ENCODE measurements at places on chromosomes 5 and 9.

- no peak for DNase-seq
Observed at GRCh38 chr5:108686676-108687075, 61.0 kb upstream of the FER start.

- DNase-seq = no peak
Observed at GRCh38 chr5:119393746-119394145, 37.9 kb downstream of the TNFAIP8 start.

GRCh38 chr5:32159328-32160072 lies 14.6 kb downstream of the GOLPH3 start:
- no peak for DNase-seq

GRCh38 chr5:55966284-55966683 lies 28.5 kb downstream of the IL6ST start:
- DNase-seq = no peak

GRCh38 chr9:30329431-30329830 lies 2055.0 kb upstream of the ACO1 start:
- DNase-seq = no peak

- DNase-seq = no peak
Observed at GRCh38 chr5:72021651-72022357, 85.5 kb upstream of the MAP1B start.

DNA sequence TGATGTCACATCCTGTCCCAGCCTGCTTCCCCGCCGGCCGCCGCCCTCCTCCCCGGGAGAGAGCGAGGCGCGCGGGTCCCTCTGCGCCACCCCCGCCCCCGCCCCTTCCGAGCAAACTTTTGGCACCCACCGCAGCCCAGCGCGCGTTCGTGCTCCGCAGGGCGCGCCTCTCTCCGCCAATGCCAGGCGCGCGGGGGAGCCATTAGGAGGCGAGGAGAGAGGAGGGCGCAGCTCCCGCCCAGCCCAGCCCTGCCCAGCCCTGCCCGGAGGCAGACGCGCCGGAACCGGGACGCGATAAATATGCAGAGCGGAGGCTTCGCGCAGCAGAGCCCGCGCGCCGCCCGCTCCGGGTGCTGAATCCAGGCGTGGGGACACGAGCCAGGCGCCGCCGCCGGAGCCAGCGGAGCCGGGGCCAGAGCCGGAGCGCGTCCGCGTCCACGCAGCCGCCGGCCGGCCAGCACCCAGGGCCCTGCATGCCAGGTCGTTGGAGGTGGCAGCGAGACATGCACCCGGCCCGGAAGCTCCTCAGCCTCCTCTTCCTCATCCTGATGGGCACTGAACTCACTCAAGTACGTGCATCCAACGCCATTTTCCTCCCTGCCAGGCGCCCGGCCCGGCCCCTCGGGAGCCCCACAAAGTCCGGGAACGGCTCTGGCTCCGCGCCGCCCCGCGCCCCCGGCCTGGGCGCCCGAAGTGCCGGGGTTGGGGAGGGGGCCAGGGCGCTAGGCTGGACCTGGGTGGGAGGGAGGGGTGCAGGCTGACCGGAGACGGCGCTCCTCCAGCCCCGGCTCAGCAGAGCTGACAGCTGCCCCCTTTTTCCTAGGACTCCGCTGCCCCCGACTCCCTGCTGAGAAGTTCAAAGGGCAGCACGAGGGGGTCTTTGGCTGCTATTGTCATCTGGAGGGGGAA lies 12.0 kb upstream of the OLFM1 start:
- no peak for DNase-seq

DNA sequence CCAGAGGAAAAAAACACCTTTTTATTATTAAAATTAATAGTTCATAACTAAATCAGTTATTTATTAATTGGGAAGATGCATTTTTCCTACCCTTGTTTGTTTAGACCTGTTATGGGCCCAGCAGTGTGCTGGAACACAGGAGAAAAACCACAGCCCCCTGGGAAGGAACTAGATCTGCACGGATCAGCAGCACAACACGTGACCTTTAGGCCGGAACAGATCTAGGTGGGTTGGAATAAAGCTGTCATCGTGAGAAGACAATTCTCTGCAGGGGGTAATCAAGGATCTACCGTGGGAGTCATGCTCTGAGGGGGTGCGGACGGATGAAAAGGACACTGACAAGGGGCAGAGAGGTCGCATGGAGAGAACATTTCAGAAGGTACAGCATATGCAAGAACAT lies 95.8 kb upstream of the SPATA31C2 start:
- no peak for DNase-seq

- no peak for DNase-seq
Observed at GRCh38 chr5:68356623-68357022, 141.1 kb downstream of the PIK3R1 start.

- DNase-seq = no peak
Observed at GRCh38 chr5:31823472-31823871, 184.5 kb downstream of the PDZD2 start.

- no peak for DNase-seq
Observed at GRCh38 chr9:98521141-98521540, 187.6 kb downstream of the GABBR2 start.

DNA sequence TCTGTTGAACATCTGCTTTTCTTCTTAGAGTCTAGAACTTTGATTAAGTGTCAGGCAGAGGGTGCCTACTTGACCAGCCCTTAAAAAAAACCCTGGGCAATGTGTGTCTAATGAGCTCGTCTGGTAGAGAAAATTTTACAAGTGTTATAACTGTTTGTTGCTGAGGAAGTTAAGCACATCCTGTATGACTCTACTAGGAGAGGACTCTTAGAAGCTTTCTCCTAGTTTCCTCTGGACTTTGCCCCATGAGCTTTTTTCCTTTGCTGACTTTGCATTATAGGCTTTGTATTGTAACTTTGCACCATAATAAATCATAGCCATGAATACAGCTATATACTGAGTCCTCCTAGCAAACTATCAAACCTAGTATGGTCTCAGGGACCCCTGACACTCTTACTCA lies 39.4 kb downstream of the GNG10 start:
- DNase-seq = no peak

GRCh38 chr5:131679911-131680310 lies 44.9 kb upstream of the RAPGEF6 start:
- DNase-seq = no peak

DNA sequence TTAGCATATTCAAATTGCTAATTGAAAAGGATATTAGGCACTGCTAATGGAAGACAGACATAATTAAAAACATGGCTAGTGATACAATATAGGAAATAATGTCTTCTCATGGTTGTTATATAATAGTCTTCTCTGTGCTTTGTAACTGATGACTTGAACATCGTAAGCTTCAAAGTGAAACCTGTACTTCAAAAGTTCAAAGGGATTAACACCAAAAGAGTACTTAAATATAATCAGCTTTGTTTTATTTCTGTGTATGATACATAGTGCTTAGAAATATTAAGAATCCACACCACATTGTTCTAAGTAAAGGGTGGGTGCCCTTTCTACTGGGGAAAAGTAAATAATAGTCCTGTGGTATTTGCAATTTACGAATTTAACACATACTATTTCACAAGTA lies 75.4 kb upstream of the ITGA1 start:
- no peak for DNase-seq

DNA sequence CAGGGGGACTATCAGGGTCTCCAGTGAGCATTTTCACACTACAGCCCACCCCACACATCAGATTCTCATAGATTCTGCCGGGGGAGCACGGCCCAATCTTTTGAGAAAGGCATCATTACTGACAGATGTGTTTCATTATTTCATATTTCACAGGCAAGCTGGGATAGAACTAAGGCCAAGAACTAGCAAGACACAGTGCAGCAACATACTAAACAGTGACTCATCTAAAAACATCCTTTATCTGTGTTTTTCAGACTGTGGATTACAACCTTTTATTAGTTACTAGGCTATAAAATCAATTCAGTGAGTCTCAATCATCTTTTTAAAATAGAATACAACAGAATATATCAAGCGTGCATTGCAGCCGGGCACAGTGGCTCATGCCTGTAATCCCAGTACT lies 59.8 kb downstream of the CPLANE1 start:
- no peak for DNase-seq

DNA sequence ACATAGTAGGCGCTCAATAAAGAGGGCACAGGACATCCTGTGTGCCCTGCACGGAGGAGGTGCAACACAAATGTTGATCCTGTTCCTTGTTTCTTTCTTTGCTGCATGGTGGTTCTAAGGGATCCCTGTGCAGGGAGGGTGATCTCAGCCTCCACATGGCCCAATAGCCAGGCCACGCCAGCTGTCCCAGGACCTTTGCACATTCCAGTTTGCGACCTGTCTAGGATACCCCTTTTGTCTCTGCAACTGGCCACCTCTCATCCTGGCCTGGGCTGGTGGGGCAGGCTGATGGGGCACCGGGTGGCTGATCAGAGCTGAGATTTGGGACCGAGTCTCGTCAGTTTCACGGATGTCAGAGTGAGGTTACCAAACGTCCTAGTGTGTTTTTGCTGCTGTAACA lies 79.5 kb downstream of the CFAP77 start:
- DNase-seq = no peak

DNA sequence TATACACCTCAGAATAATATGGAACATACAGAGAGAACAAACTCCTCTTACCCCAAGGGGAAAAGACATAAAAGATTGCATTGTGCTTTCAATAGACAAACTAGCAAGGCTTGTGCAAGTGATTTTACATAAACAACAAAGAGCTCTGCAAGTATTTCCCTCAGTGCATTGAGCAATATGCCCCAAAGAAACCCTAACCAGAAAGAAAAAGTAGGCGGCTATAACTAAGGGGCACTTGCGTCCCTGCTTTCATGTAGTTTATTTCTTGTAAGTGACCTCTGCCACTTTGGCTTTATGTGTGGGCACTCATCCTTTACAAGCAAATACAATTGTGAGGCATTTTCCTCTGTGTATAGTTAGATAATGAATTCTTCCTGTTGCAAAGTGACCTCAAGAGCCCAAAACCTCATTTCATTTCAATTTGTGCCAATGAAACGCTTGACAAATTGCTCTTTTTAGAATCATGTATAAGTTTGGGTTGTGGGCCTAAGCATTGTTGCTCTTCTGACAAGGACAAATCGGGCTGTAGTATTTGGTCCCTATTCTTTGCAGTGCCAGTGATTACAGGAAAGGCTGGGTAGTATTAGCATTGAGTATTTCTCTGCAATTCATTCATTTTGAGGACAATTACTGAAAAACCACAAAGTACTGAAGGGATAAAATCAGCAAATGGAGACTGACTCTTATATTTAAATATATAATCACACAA lies 282.2 kb downstream of the DTWD2 start:
- no peak for DNase-seq

- no peak for DNase-seq
Observed at GRCh38 chr5:169641253-169641652, 4.2 kb downstream of the DOCK2 start.

- DNase-seq = peak; percentile 58
Observed at GRCh38 chr5:79133657-79134451, 22.2 kb downstream of the BHMT start.

DNA sequence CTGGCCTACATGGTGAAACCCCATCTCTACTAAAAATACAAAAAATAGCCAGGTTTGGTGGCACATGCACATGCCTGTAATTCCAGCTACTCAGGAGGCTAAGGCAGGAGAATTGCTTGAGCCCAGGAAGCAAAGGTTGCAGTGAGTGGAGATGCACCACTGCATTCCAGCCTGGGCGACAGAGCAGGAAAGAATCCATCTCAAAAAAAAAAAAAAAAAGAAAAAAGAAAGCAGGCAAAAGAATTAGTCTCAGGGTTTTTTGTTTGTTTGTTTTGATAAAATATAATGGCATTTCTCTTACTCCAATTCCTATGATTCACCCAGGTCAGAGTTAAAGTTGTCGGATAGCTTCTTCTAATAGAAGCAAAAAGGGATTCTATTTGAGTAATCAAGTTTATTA lies 67.0 kb upstream of the ATG10 start:
- no peak for DNase-seq

DNA sequence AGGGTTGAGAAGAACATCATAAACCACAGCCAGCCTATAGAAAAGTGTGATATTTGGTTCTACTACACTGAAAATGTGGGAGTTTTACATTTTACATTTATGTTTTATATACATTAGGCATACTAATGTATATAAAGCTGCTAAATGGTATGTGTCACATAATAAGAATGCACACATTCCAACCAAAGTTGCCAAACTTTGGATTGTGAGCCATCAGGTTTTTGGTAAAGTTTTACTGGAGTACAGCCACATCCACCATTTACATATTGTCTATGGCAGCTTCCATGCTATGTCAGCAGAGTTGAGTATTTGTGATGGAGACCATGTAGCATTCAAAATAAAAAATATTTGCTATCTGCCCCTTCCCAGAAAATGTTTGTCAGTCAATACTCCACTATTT lies 23.1 kb upstream of the TARS1 start:
- no peak for DNase-seq

- DNase-seq = no peak
Observed at GRCh38 chr9:12753931-12754330, 20.9 kb upstream of the LURAP1L start.

GRCh38 chr5:157563373-157563928 lies 12.1 kb downstream of the ADAM19 start:
- no peak for DNase-seq

DNA sequence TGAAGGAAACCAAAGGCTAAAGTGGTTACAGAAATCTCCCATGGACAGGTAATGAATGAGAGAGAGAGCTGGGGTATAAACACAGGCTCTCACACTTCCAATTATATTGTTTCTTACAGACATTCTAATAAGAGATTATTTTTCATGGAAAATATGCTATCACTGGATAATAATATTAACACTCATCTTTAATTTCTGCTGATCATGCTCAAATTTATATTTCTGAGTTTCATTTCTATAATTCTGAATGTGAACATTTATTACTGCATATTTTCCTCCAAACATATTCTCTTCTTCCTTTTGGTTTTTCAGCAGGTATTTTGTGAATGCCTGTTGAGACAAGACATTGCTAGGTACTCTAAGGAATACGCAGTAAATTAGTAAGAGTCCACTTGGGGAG lies 410.2 kb upstream of the DAP start:
- DNase-seq = no peak

DNA sequence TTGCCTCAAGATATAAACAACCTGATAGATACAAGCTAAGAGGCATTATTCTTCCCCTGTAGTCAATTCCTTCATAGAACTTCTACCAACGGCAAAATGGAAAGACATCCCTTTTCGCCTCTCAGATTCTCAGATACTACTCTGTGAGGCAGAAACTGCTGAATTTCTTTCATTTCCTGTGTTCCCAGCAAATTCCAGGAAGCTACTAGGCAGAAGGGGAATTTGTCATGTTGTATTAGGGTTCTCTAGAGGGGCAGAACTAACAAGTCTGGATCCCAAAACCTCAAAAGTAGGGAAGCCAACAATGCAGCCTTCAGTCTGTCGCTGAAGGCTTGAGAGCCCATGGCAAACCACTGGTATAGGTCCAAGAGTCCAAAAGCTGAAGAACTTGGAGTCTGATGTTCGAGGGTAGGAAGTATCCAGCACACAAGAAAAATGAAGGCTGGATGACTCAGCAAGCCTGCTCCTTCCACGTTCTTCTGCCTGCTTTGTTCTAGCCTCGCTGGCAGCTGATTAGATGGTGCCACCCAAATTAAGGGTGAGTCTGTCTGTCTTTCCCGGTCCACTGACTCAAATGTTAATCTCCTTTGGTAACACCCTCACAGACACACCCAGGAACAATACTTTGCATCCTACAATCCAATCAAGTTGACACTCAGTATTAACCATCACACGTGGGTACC lies 15.2 kb downstream of the RNF180 start:
- no peak for DNase-seq
